ENCODE measurements at places on chromosomes 7 and 10.

DNA sequence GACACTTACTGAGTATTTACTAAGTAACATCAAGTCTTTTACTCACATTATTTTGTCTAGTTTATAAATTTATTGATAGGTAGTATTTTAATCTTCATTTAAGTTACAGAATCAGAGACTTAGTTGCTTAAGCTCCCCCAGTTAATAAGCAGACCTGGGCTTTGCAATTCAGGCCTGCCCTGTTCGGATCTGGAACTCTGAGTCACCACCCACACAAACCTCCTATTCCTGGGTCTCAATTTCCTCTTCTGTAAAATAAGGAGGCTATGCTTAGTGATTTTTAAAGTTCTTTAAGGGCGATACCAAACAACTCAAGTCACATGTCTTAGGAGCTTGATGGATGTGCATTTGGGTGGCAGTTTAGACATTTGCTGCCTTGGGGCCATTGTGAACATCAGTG, 3.5 kb upstream of the MGAM start:
- no peak for DNase-seq

GRCh38 chr10:2851566-2851965, 215.8 kb upstream of the PFKP start:
- DNase-seq = no peak

DNA sequence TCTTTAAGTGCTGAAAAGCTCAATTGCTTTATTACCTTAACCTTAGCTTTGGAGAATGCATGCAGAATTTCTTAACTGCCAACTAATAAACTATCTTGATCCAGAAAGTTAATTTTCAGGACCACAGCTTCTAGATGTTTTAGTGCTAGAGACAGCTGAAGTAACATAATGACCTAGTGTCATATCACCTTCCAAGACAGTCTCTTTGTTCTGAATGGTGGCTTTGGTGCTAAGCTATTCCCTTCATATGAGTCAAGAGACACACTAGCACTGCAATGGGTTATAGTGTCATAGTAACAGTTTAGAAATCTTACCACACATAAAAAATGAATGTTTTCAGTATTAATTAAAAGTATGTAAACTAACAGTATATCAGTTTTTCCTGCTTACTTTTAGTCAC, 115.4 kb upstream of the LRRN3 start:
- DNase-seq = no peak

DNA sequence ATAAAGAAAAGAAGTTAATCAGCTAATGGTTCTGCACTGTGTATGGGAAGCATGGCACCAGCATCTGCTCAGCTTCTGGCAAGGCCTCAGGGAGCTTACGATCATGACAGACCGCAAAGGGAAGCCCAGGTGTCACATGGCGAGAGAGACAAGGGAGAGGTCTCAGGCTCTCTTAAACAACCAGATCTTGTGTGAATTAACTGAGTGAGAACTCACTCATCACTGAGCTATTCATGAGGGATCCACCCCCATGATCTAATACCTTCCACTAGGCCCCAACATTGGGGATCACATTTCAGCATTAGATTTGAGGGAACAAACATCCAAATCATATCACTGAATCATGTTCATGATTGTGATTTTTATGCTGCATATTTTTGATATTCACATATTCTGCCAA, 5.8 kb downstream of the USP54 start:
- DNase-seq = no peak

DNA sequence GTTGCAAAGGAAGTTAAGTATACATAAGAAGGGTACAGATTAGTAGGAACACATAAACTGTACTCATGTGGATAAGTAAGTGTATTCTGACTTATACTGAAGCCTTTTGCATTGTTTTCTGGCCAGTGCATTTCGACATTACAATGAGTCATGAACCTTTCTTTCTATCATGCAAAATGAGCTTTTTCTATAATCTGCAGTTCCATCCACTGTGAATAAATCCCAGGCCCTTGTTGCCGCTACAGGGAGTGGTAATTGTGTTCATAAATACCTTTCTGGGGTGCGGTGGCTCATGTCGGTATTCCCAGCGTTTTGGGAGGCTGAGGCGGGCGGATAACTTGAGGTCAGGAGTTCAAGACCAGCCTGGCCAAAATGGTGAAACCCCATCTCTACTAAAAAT, 858.3 kb downstream of the GRM8 start:
- DNase-seq = no peak
